Urothelium cell line (cell line): ENCODE measurements at places on chromosomes 6 and 20.
A peak's percentile ranks its signal among the peaks of the same experiment; 100 is the strongest.

DNA sequence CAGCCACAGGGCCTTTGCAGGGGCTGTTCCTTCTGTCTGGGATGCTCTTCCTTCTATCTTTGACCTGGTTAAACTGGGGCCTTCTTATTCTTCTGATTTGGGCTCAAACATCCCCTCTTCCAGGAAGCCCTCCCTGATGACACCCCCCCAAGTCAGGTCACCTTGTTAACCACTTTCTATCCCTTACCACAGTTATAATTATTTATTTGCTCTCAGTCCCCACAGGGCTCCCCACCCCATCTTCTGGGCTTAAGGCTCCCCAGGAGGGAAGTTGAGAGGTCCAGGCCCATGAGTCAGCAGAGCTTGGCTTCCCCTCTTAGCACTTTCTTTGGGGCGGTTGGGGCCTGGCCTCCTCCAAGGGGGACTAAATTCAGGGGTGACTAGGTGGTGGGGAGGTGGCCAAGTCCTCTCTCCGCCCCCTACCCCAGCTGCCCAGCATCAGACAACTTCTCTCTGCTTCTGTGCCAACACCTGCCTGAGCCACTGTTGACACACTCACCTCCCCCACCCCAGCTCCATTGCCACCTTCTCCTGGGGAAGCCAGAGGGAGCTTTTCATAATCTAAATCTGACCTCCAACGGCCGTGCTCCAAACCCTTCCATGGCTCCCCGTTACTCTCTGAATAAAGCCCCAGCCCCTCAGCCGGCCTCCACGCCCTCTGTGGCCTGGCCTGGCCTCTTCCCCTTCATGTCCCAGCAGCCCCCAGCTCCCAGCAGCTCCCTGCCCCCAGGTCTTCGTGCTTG is 70.0 kb downstream of the CEBPB start:
- no peak for DNase-seq

DNA sequence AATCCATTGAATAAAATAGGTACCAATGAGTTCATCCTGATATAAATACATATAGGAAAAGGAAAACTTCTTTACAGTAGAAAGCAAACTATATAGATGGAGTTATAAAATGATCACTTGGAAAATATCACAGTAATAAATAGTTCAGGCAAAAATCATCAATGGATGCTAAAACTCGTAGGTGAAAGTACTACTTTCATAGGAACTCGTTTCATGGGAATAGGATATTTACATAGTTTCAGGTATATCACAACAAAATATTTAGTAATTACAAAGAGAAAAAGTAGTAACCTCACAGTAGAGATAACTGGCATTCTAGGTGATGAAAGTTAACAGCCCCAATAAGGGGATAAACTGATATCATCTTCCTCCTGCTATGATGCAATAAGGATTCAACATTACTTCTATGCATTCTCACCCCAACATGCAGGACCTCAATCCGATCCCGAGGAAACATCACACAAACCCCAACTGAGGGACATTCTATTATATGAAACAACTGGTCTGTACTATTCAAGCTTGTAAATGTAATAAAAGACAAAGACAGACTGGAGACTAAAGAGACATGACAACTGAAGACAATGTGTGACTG is 13.7 kb downstream of the DDO start:
- DNase-seq = no peak

DNA sequence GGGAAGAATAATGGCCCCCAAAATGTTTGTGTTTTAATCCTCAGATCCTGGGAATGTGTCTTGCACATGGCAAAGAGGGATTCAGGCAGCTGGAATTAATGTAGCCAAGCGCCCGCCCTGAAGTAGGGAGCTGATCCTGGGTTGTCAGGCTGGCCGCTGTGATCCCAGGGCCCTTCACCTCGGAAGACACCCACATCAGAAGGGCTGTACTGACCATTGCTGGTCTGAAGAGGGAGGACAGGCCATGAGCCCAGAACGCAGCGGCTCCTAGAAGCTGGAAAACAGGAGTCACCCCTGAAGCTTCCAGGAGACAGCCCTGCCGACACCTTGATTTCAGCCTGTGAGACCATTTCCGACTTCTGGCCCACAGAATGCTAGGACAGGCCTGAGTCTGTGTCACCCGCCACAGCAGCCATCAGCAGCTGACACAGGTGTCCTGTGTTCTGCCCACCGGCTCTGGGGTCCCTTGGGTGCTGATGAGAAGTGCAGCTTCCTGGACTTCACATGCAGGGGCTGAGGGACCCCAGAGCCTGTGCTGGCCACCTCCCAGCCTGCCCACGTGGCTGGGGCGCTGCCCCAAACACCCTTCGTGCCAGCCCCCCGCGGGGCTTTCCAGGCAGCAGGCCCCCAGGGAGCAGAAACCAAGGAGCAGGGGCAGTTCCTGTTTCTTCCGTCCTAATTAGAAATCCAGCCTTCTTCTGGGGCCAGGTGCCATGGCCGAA is 86.3 kb downstream of the ERMARD start:
- DNase-seq = no peak

GRCh38 chr6:20978151-20978614 is 443.9 kb downstream of the CDKAL1 start:
- no peak for DNase-seq

DNA sequence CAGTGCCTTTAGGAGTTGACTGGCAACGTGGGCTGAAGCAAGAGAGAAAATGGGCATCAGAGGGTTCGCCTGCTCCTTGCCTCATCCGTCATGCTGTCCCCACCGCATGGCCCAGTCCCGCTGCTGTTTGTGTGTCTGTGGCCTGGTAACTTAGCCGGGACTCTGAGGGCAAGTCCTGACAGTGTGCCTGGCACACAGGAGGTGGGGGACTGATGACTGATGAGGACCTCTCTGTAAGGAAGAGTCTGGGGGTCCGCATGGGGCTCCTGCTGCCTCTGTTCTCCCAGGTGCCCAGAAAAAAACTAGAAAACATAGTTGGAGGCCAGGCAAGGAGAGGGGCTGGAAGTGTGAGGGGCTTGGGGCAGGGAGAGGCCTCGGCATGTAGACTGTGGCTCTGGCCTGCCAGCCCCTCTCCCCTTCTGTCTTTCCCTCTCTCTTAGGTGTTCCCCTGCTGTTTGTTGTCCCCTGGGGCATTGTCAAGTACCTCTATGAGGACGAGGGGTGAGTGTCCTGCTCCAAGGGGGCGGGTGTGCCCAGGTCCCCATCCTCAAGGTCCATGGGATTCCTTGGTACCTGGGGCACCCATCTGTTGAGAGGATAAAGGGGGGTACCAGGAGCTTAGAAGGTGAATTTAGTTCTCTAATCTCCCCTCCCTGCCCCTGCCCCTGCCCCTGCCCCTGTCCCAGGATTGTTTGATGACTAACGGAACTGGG is 29.5 kb downstream of the GLP1R start:
- DNase-seq = no peak

DNA sequence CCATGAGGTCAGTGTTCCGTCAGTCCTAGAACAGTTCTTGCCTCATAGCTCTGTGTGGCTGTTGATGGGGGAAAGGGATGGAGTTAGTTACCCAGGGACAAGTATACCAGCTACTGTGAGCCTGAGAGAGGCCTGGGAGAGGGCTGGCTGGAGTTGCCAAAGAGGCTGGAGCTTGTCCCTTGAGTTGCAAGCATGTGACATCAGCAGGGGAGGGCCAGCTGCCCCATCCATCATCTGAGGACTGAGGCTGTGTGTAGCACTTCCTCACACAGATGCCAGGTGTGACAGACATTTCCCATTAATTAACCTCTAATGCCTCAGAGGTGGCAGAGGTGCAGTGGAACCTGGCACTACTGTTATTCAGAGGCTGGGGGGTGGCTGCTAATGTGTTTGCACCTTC is 131.6 kb downstream of the PHACTR3 start:
- DNase-seq = no peak

DNA sequence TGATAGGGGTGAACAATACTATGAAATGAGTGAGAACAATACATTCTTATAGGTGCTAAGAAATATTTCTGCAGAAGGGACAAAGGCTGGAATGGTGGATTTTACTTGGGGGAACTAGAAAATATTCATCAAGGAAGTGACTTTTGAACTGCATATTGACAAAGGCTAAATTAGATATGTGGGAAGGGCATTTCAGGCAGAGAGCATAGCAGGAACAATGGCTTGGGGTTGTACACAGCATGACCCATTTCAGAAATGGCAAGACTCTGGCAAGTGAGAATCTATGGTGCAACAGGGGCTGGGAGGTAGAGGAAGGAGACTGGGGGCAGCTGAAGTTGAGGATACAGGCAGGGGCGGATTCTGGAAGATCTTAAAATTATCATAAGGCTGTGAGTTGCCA is 46.7 kb upstream of the KIF16B start:
- no peak for DNase-seq

- no peak for DNase-seq
Measured at GRCh38 chr6:155319902-155320301, 5.6 kb upstream of the TFB1M start.

GRCh38 chr6:116101790-116102189 is 1.1 kb downstream of the NT5DC1 start:
- no peak for DNase-seq

- no peak for DNase-seq
Measured at GRCh38 chr6:134954272-134955000, 4.5 kb upstream of the ALDH8A1 start.

DNA sequence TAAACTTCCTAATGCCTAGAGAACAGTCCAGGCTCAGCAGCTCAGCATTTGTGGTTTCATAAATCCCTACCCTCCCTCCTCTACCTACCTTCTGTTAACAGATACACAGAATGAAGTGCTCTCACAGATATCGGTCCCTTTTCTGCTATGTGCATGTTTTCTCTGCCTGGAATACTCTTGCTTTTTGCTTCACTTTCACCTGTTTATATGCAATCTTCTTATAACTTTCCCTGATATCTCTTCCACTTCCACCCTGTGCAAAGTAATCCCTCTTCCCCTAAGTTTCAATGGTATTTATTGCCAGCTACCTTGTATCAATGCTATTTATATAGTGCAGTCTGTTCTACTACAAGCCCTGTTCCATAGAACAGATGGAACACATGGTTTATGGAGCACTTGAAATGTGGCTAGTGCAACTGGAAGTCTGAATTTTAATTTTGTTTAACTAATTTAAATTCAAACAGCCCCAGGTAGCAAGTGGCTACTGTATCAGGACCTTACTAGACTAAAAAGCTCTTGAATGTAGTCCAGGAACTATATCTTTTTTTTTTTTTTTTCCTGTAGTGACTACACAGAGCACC is 3.1 kb upstream of the TAB2 start:
- DNase-seq = no peak

GRCh38 chr6:146857980-146858347 is 259.2 kb downstream of the ADGB start:
- no peak for DNase-seq

GRCh38 chr6:86192123-86192522 is 549.4 kb upstream of the SYNCRIP start:
- peak; percentile 2 for DNase-seq

DNA sequence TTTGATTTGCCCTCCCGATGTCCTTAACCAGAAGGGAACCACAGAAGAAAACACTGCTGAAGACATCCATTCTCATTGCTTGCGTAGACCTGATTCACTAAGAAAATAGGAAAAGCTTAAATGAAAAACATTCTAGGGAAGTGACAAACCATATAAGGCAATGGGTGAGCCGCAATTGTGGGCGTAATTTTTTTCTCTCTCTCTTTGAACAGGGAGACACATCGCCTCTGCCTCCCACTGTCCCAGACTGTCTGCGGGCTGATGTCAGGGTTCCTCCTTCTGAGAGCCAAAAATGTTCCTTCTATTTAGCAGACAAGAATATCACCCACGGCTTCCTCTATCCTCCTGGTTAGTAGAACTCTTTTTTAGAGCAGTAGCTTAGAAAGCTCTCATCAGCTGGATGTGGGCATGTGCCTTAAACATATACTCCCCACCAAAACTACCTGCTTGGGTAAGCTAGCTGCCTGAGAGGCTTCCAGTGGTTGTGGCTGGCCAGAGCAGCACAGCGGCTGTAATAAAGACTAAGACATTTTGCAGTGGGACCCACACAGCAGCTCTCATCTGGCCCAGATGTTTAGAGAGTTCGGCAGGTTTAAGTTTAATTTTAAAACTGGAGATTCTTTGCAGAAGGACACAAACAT is 22.7 kb upstream of the CTAGE9 start:
- DNase-seq = peak; percentile 23

DNA sequence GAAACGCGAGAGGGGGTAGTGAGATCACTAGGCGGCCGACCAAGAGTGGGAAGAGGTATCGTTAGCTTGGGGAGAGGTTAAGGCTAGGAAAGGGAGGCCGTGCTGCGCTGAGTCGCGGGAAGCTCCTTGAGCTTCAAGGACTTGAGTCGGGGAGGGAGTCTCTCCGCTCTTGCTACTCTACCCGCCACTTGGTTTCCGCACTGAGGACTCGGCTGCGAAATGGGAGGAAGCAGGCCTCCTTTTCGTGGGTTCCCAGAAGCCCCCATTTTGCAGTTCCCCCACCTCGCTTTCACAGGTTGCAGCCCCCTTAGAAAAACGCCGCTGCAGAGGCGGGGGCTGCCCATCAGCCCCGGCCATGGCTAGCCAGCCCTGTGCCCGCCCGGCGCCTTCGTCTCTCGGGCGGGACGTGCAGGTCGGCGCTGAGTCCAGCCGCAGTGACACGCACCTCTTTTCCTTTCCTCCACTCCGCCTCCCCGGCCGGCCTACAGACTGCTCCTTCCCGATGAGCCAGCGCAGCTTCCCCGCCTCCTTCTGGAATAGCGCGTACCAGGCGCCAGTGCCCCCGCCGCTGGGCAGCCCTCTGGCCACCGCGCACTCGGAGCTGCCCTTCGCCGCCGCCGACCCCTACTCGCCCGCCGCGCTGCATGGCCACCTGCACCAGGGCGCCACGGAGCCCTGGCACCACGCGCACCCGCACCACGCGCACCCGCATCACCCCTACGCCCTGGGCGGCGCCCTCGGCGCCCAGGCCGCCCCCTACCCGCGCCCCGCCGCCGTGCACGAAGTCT is 4.9 kb downstream of the VGLL2 start:
- peak; percentile 46 for DNase-seq

DNA sequence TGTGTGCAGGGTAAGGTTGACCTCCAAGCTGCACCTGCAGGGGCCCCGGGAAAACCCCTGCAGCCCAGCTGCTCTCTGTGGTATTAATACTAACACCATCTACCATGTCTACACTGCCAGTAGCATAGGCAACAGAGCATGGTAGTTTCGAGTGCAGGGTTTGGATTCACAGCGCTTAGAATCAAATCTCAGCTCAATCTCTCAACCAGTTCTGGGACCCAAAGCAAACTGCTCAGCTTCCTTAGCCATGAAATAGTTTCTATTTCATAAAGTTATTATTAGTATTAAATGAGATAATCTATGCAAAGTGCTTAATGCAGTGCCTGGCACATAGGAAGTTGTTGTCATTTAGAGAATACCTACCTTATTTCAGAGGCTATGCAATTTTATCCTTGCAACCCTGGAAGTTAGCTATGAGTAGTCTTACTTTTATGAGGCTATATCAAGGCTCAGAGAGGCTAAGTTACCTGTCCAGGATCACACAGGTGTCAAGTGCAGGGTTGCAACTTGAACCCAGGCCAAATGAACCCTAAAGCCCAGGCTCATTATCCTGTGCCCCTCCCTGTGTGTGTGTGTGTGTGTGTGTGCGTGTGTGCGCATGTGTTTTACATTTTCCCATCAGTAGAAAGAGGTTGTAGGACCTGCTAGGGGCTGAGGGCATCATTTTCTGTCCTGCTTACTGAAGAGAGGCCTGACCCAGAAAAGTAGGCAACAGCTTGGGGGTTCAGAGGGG is 27.6 kb upstream of the MRPS18A start:
- no peak for DNase-seq
